NCI-H774 (cell line): ENCODE measurements at places on chromosomes 1 and 21.

GRCh38 chr21:46161633-46162592, 6.5 kb upstream of the FTCD start:
- no peak for DNase-seq

DNA sequence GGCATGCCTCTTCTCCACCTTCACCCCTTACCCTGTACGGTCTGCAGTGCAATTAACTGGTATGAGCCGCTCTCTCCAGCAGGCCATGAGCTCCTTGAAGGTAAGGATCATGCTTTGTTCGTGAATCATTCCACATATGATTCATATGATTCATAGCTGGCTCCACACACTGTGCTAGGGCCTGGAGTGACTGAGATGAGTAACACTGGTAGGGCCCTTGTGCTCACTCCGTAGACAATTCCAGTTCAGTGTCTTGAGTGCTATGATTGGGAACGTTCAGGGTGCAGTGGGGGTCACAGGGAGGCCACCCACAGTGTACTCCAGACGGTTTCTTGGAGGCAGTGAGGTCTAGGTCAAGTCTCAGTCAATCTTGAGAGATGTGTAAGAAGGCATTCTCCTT, 239.8 kb downstream of the LMX1A start:
- DNase-seq: no peak

- DNase-seq: no peak
Measured at GRCh38 chr21:20642681-20643080, 355.5 kb upstream of the NCAM2 start.

DNA sequence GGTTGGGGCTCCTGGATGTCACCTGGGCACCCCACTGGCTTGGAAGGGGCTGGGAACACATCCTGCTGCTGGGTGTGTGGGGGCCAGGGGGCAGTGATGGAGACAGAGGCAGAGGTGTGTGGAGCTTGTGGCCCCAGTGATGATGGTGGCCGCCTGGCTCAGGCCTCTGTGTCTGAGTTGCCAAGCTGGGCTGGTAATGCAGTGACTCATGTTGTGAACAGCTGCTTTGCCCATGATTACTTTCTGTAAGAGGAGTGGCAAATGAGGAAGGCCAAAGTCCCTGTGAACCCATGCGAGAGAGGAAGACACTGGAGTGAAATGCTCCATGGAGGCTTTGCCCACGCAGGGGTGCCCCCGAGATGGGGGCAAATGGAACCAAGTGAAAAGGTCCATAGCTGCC, 86.8 kb downstream of the KCNJ6 start:
- no peak for DNase-seq

- no peak for DNase-seq
Measured at GRCh38 chr1:26102119-26102518, 9.5 kb upstream of the PDIK1L start.

- peak; percentile 13 for DNase-seq
Measured at GRCh38 chr1:178774263-178774662, 49.2 kb downstream of the RALGPS2 start.

DNA sequence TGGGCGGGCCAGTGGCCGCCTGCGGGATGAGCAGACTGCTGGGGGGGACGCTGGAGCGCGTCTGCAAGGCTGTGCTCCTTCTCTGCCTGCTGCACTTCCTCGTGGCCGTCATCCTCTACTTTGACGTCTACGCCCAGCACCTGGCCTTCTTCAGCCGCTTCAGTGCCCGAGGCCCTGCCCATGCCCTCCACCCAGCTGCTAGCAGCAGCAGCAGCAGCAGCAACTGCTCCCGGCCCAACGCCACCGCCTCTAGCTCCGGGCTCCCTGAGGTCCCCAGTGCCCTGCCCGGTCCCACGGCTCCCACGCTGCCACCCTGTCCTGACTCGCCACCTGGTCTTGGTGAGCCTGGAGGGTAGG, 2.1 kb downstream of the B4GALT2 start:
- DNase-seq: no peak

DNA sequence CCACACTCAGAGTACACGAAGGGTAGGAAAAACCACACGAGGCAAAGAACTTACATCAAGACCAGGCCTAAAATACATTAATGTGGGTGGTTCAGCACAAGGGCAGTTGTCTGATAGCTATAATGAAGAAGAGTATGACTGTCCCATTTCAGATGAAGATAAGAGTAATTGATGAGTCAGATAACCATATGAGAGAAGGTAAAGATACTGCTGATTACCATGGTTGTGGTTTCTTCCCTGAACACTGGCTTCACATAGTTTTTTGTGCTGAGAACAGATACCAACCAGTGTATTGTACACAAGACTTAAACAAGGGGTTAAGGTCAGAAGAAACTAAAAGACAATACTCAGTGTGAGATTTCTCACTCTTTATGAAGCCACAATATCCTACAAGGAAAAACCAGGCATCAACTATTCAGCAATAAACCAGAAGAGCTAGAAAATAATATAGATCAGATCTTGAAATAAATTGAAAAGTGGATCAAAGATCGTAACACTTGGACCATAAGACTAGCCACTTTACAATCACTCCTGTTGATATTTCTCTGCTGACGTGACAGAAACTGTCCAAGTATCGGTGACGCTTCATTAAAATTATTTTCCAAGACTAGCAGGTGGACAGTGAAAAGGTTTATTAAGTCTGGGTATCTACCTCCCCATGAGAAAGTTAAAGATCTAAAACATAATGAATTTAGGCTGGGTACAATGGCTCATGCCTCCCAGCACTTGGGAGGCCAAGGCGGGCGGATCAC, 28.6 kb downstream of the PUM1 start:
- no peak for DNase-seq

DNA sequence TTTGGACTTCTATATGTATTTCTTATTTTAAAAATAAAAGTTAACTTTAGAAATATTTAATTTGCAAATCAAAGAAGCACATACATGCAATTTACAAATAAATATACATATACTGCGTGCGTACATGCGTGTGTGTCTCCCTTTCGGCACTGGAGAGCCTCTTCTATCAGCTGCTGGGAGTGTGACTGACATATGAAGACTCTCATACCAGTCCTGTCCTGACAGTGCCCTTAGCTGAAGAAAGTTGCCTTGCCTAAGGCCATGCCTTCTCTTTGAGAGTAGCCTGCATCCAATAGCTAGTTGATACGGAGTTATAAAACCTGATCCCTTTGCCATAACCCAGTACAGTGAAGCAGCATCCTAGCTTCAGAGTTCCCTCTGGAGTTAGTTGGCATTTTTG, 282.4 kb upstream of the NEGR1 start:
- no peak for DNase-seq

DNA sequence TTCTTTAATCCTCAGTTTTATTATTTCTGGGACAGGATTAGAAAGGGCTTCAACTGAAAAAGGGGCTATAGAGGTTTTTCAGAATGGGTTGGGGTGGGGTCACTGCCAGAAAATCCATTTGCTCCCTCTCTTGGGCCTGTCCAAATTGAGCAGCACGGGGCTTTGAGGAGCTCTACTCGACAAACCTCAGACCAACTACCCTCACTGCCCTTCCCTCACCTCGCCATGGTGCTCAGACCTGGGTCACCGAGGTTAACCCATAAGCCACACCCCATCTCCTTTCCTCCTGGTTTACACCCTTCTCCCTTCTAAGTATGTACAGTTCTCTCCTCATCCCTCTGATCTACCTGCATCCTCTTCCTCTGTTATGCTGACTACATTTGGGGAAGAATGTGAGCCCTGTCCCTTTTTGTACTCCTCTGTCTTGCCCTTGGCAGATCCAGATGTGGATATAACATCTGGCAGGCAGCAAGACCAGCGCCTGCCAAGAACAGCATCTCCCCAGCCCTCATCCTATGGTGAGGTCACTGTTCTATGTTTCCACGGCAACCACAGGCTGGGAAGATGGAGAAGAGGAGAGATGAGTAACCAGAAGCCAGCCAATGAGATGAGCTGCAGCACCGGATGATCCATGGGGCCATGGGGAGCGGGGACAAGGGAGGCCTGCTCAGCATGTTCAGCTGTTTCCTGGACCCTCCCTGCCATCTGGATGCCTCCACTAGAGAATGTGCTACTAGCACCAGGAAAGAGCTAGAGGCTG, 3.7 kb upstream of the FABP3 start:
- no peak for DNase-seq

GRCh38 chr1:92536980-92537884, 50.5 kb upstream of the GFI1 start:
- no peak for DNase-seq

- DNase-seq: no peak
Measured at GRCh38 chr1:112506731-112507130, 2.0 kb upstream of the WNT2B start.

GRCh38 chr1:192901500-192901899, 92.7 kb downstream of the RGS2 start:
- no peak for DNase-seq

DNA sequence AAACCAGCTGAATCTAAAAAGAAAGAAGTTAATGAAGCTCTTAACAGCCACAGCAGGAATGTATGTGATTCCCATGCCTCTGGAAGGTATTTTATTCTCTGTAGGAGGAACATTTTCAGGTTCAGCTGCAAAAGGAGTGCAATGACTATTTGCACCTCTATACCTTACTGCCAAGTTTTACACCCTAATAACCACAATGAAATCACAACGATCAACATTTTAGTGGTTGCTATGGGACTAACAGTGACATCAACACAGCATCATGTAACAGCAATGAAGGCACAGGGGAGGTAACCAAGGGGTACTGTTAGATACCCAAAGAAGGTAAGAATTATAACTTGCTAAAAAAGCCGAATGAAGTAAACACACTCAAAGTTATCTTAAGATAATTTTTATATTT, 116.3 kb upstream of the HP1BP3 start:
- no peak for DNase-seq

GRCh38 chr21:28509031-28509430, 483.6 kb downstream of the LTN1 start:
- no peak for DNase-seq

GRCh38 chr1:184878002-184878401, 96.3 kb downstream of the NIBAN1 start:
- DNase-seq: no peak

GRCh38 chr21:25115021-25115420, 492.3 kb downstream of the MRPL39 start:
- no peak for DNase-seq

GRCh38 chr1:25566730-25567341, 23.4 kb downstream of the LDLRAP1 start:
- no peak for DNase-seq

GRCh38 chr1:37949524-37950152, 2.8 kb upstream of the INPP5B start:
- no peak for DNase-seq

DNA sequence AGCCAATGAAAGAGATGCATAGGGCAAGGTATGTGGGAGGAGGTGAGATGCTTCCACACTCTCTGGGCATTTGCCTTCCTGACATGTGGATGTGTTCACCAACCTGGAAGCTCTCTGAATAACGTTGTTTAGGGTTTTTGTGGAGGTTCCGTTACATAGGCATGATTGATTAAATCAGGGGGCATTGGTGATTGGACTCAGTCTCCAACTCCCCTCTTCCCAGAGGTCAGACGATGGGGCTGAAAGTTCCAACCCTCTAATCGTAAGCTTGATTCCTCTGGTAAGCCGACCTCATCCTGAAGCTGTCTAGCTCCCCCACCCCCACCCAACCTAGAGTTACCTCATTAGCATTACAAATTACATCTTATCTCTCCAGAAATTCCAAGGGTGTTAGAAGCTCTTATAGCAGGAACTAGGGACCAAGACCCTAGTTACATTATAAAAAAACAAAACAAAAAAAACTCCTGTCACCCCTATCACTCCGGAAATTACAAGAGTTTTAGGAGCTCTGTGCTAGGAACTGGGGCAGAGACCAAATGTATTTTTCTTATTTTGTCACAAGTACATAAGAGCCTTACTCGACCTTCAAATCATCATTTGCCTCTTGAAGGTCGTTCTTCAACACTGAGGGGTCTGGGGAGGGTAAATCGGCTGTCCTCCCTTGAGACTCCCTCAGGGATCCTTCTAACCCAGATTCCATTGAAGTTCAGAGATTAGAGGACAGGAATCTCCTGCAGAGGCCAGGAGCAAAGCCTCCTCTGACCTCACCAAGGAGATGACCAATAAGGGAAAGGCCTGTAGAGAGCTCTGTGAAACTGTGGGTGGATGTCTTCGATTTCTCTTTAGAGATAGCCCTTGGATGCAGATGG, 58.2 kb downstream of the DNTTIP2 start:
- no peak for DNase-seq

GRCh38 chr1:15151377-15151806, 2.2 kb upstream of the TMEM51 start:
- no peak for DNase-seq

GRCh38 chr1:166721145-166721544, 118.1 kb upstream of the POGK start:
- DNase-seq: no peak

GRCh38 chr1:153903841-153904455, 18.8 kb downstream of the GATAD2B start:
- no peak for DNase-seq

GRCh38 chr1:117015724-117016123, 14.2 kb downstream of the CD101 start:
- no peak for DNase-seq

GRCh38 chr1:92587445-92587844, 100.7 kb upstream of the GFI1 start:
- DNase-seq: no peak

- no peak for DNase-seq
Measured at GRCh38 chr1:42759114-42759513, 7.7 kb downstream of the P3H1 start.

DNA sequence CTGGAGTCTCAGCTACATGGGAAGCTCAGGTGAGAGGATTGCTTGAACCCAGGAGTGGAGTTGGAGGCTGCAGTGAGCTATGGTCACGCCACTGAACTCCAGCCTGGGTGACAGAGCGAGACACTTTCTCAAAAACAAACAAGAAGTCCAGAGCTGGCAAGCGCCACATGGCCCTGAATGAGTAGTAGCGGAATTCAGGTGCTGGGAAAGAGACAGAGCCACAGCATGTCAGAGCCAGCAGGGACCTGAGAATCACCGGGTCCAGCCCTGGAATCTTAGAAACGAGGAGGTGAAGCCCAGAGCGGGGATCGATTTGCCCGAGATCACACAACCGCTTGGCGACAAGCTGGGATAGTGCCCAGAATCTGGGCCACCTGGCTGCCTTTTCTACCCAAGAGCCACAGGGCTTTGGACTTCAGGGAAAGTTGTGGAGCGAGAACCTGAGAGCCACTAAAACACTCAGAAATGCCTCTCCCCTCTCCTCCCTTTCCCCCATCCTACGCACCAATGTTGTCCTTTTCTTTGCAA, 9.8 kb downstream of the ARL8A start:
- no peak for DNase-seq

- DNase-seq: no peak
Measured at GRCh38 chr1:211535346-211535745, 43.4 kb upstream of the RD3 start.

DNA sequence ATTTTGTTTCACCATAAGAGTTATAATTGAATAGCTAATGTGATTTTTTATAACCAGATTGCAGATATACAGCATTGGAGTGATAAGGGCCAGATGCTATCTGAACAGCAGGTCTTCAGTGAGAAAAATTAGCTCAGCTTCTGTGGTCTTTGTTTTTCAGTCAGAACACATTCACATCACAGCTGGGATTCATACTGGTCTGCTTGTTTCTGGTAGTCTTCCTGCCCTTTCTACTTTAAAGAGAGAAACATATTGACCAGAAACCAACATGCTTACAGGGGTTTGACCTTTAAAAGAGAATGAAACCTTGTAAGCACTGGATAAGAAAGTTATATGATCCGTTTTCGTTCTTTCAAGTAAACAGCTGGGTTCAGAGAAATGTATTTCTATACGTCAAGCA, 213.7 kb upstream of the TMPRSS15 start:
- no peak for DNase-seq
